Ovary (tissue), 10 donors: ENCODE measurements at places on chromosomes 6 and 20.

DNA sequence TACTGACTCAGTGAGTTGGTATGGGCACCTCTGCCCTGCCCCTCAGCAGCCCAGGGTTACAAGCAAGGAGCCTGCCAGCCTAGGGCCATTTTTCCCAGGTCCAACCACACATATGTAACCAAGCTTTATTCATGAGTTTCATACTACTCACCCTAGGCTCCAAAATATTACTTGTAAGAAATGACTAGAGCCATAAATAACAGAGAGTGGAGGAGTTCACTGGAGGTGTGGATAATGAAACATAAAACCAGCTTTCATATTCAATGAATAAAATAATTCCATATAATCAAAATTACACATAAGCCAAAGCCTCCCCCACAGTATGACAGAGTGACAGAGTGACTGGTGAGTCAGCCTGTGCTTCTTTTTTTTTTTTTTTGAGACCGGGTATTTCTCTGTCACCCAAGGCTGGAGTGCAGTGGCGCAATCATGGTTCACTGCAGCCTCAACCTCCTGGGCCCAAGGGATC lies 229.8 kb upstream of the SASH1 start:
- DNase-seq: no peak

- DNase-seq: no peak
Measured at GRCh38 chr6:93424303-93425064, 5.1 kb upstream of the EPHA7 start.

DNA sequence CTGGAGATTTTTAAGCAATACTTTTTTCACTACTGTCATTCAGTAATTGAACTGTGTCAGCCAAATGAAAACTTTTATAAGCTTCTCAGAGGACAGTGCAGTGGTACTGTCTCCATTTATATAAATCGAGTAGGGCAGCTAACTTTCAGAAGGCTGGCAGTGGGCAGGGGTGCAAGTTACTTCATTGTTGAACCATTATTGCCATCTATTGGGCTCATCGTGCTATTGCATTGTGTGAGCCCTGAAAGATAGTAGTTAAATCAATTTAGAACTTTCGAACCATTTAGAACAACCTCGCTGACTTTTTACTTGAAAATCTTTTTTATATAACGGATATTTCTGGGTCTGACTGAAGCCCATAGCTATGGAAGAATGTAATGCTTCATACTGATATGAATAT lies 347.8 kb upstream of the PLCB4 start:
- DNase-seq: no peak

DNA sequence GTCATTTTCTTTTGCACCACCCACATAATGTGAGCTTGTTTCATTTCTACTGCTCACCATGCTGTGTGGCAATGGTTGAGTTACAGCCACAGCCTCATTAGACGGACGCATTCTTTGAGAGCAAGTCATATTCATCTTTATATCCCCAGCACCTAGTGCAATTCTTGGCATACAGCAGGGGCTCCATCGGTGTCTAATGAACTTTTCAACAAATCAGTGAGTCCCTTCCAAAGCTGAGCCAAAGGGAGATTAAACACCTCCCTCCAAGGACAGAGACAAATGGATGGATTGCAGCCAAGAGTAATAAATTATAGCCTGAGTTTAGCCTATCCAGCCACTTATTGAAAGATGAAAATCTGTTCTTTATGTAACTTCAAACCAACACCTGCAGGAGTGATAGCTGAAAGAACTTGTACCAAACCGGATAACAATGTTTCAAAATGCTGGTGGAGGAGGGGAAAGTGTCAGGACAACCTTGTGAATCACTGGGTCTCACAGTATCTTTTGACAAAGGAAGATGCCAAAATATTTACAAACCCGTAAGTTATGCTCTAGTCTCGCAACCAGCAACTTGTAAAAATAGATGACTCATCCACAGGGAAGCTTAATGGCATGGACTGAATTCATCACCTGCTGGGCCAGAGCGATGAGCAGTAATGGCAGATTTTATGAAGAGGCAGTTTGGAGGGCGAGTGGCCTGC lies 139.0 kb downstream of the PXDC1 start:
- no peak for DNase-seq

- DNase-seq: no peak
Measured at GRCh38 chr6:139588076-139588639, 213.7 kb upstream of the CITED2 start.

DNA sequence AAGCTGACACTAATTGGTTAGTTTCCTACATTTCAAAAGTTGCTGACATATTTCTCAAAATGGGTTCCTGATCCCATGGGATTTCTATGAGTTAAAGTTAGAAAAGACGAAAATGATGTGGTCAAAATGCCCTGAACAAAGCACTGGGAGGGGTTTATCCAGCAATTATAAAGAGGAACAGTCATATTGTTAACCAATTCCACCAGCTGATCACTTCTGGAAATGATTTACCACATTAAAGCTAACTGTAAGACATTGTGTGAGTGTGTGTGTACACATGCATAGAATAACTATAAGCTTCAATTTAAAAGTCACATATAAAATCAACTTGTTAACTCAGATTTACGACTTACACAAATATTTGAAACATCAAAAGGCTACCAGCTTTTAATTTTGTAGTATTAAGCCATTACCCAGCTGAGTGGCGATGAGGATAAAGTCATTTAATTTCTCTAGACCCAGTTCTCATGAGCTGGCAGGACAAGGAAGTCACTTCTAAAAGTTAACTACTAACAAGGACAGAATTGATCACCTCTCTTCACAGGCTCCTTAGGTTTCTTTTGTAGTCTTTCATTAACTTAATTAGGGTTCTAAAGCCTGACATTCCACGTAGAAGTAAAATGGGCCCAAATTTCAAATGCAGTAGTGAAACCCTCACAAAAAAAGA lies 40.4 kb downstream of the MAN1A1 start:
- no peak for DNase-seq

DNA sequence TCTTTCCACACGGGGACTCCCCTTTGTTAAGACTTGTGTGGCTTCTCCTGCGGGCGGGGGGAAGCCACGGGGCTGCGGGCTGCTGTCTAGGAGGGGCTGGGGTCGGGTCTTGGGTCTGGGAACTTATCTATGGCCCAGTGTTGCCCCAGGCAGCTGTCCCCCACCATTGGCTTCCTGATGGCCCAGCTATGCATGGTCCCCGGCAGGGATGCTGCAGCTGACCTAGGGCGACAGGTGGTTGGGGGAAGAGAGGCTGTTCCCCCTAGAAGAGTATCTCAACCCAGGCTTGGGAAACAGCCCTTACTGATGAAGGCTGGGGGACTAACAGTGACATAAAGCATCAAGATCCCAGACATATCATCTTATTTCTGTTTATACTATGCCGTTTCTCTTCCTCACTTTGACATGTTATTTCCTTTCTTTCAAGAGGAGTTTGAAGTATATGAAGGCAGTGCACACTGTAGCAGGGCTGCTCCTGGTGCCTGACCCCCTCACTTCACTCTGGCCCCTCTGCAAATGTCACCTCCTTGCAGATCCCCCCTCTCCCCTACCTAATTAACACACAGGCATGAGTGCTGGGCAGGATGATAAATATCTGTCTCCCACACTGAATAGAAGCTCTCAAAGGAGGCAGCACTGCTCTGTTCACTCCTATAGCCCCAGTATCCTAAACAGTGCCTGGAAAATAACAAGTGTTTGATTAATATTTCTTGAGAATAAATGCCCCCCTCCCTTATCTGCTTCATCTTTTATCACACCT lies 87.0 kb downstream of the HIVEP2 start:
- DNase-seq: no peak
